Activated naive CD4-positive, alpha-beta T cell (primary cell): ENCODE measurements at places on chromosomes 12 and 14.

DNA sequence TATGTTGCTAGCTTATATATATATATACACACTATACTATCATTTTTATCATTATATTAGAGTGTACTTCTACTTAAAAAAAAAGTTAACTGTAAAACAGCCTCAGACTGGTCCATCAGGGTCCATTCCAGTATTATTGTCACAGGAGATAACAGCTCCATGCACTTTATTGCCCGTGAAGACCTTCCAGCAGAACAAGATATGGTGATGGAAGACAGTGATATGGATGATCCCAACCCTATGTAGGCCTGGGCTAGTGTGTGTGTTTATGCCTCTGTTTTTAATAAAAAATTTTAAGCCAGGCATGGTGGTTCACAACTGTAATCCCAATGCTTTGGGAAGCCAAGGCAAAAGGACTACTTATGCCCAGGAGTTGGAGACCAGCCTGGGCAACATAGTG is 86.2 kb downstream of the GCH1 start:
- DNase-seq, result no peak

GRCh38 chr12:61891632-61892031 is 368.6 kb upstream of the USP15 start:
- DNase-seq, result no peak

- DNase-seq, result no peak
Measured at GRCh38 chr12:56034586-56035332, 7.0 kb upstream of the RPS26 start.

DNA sequence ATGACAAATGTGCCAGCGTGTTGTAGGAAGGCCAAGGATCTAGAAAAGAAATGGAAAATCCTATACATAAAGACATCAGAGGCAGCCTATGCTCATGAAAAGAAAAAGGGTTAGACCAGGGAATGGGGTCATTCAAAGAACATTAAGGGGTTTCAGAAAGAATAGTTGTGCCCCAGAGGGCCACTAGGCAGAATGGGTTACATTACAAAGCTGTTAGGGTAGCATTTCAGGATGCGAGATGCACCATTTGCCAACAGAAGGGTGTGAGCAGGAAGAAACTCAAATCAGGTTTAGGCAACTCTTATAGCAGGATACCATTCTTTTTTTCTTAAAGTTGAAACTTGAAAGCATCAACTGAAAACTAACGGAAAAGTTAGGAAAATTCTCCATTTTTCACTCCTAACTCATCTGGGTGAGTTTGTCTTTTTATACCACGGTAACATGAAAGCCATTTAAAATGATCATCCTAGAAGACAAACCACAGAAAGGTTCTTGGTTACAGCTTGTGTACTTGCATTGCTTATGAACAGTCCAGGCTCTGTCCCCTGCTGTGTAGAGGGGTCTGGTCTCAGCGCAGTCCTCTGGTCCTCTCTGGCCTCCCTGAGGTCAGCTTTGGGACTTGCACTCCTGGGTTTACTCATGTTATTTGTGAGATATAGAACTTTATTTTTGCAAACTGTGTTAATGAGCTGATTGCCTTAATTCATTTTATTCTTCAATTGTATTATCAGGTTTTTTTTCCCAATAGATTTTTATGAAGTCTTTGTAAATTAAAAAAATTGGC is 209.1 kb downstream of the DACT1 start:
- no peak for DNase-seq

- DNase-seq, result no peak
Measured at GRCh38 chr12:53200107-53200457, 7.0 kb downstream of the ITGB7 start.

DNA sequence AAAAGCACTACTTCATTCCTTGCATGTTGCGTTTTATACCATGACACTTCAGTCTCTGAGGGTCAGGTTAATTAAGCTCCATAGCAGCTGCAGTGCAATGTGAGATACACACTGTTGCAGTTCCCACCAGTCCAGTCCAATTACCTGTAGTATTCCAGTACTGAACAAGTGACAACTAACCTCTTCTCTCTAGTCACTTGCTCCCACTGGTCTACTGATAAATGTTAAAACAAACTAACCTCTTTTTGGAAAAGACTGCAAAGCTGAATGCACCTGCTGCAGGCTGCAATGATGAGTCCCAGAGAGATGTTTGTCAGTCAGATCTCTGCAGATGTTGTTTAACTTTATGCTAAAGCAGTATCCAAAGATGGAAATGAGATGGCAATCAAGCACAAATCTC is 7.9 kb downstream of the NOVA1 start:
- DNase-seq, result no peak

DNA sequence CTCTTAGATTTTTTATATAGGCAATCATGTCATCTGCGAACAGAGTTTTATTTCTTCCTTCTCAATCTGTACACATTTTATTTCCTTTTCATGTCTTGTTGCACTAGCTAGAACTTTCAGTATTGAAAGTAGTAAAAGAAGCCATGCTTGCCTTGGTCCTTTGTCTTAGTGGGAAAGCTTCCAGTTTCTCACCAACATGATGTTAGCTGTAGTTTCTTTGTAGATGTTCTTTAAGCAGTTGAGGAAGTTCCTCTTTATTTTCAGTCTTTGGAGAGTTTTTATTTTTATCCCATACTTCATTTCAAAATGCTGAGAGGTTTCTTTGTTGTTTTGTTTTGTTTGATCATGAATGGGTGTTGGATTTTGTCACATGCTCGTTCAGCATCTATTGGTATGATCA is 12.7 kb upstream of the RIMKLB start:
- no peak for DNase-seq
